ENCODE measurements at places on chromosomes 7 and 10. TPM values are rescaled to one million over a fixed set of nuclear protein-coding genes. Genes with fewer than 3 reads are reported as not detected.

DNA sequence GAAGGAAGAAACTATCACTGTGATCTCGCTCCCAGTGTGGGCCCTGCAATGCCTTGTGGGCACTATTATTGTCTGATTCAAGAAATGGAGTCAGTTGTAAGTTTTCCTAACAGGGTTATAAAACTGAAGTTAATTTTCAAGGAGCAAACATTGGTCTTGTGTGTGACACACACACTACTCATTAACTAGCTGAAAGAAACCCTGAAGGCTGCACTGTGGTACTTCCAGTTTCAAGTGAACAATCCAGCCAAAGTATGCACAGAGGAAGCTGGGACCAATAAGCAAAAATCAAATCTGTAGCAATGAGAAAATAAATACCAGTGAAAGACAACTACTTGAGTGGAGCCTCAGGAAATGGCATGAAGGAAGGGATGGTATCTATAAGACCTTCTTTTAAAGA, 506.6 kb upstream of the POT1 start:
- H3K4me1 ChIP-seq: no peaks in the 10 kb centered on the region
- no peak for DNase-seq
- no peak overlapping the region for H3K4me3 ChIP-seq

DNA sequence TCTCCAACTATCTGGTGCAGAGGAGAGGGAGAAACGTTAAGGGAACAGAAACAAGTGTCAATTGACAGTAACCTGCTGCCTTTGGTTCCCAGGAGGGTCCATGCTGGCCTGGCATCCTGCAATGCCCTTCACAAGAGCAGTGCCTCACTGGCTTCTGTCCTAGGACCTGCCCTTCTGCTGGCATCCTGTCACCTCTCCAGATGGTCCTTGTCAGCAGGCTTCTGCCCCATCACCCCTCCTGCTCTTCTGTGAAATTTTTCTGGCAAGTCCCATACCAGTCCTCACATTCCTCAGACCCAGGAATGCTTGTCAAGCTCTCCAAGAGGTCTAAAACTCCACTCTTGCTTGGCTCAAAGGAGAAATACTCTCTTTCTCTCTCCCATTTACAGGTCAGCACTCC, 34.2 kb downstream of the C10orf67 start:
- no peaks in the 10 kb centered on the region for H3K27me3 ChIP-seq
- no peak for DNase-seq
- no peak overlapping the region for H3K27ac ChIP-seq
- H3K4me1 ChIP-seq: peaks cover 8% of the 10 kb centered on the region
- H3K4me3 ChIP-seq: no peak overlapping the region

GRCh38 chr10:30546511-30546910, 83.0 kb downstream of the LYZL2 start:
- no peaks in the 10 kb centered on the region for H3K27me3 ChIP-seq
- no peaks in the 10 kb centered on the region for H3K36me3 ChIP-seq
- peaks cover 4% of the 10 kb centered on the region for H3K4me1 ChIP-seq
- H3K4me3 ChIP-seq: no peak overlapping the region
- H3K27ac ChIP-seq: no peak overlapping the region
- no peak for DNase-seq

DNA sequence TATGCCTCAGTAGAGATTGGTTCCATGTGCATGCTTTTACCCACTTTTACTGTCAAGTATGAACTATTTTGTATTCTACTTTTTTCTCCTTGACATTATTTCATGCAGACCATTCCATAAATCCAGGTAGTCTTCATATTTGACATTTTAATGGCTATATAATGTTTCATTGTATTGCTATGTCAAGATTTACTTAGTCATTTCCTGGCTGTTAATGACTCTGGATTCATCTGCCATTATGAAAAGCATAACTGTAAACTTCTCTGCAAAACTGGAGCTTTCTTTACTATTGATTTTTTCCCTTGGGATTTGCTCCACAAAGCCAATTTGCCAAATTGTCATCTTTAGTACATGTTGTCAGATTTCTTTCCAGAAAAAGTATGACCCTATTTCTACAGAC, 6.8 kb upstream of the MSRB2 start:
- no peak overlapping the region for H3K27ac ChIP-seq
- no peaks in the 10 kb centered on the region for H3K4me1 ChIP-seq
- DNase-seq: no peak
- H3K4me3 ChIP-seq: no peak overlapping the region
- no peaks in the 10 kb centered on the region for H3K27me3 ChIP-seq
- no peaks in the 10 kb centered on the region for H3K36me3 ChIP-seq

ZNF736 gene
- 16.2 TPM for total RNA-seq

Data from lung (tissue), 17 donors.